AG04449 (cell line): ENCODE measurements at places on chromosomes 6 and 20.

DNA sequence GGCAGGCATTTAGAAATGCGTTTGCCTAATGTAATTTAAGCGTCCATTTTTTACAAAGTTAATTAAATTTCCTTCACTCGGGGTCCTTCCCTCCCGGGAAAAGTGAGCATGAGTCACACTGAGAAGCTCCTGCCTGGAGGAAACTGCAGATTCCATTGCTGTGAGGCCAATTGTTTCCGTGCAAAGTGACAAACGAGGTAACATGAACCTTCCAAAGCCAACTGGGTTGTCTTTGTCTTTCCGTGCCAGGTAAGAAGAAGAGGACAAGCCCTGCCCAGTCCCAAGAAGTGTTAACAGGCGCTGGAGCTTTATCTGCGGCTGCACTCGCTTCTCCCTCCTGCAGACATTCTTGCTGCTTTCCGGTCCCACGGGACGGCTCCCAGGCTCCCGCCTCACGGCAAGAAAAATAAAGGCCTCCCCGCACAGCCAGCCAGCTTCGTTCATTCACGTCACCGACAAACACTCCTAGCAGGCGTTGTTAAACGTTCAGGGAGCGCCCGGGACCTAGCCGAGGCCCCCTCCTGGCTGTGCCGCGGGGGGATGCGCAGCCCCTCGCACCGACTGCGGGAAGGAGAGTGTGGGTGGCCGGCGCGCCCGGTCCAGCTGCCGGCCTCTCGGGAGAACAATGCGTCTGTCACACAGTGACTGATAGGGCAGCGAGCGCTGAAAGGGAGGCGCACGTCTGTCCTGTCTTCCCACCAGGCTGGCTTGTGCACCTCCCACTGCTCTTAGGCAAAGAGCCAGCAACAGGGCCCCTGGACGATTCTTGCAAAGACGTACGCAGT, 61.5 kb upstream of the HDDC2 start:
- no peak for DNase-seq

DNA sequence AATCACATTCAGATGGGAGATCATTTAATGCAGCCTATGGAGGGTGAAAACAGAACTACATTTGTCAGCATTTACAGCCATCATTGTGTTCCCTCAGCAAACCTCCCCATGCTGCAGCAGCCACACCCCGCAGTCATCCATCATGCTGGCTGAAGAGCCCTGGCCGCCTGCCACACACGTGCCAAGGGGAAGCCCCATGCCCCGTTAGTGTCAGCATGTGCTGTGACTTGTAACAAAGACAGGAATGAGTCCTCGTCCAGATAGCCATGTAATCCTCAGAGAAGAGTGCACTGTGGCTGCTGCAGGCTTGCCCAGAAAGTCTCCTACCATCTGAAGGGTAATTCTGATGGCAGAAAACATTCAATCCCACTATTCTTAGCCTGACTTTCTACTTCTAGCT, 1097.8 kb downstream of the KIF16B start:
- DNase-seq = no peak

GRCh38 chr20:48837014-48837413, 9.2 kb upstream of the PREX1 start:
- no peak for DNase-seq

DNA sequence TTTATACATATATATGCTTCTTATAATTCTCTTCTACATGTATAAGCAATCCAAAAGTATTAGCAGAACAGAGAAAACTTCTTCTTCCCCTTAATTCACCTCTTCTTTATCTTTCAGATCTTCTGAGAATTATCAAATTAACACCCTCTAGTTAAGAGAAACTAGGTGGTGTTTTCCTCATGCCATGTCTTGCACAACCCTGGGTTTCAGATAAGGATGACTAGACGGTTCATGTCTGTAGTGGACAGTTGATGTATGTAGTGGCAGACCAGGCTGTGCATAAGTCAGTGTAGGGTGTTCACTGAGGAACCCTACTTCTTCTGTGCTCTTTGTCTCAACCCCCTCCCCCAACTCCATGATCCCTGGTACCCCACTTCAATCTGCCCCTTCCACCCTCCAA, 187.3 kb downstream of the SAMD5 start:
- no peak for DNase-seq

- no peak for DNase-seq
Observed at GRCh38 chr6:116192786-116193185, 61.1 kb downstream of the TSPYL4 start.

GRCh38 chr6:145736661-145737144, 1.4 kb upstream of the EPM2A start:
- DNase-seq = no peak

DNA sequence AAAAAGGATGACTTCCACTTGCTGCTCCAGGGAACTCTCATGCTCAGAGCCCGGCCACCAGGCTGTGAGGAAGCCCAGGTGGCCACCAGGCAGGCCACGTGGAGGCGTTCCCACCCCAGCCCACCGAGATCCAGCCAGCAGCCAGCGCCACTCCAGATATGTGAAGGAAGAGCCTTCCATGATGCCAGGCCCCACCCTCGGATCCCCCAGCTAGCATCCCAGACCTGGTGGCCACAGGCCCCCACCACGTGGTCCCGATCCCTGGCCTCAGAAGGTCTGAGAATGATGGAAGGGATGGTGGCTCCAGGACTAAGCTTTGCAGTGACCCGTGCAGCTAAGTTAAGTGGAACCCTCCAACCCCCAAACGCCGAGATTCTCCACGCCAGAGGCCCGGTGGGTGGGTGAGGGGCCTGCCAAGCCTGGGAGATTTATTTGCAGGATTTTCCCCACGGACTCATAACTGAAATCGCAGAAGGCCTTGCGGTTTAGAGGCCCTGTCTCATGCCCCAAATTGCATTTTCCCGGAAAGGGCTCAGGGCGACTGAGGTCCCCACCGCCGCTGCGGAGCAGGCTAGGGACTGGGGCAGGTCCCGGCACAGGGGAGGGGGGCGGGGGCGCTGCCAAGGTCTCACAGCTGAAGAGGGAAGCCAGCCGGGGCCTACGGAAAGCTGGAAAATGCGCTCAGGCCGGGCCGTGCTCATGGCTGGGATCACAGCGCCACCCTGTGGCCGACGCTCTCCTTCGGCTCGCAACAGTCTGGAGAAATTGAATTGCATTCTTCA, 31.1 kb upstream of the CST7 start:
- DNase-seq = peak; percentile 9

DNA sequence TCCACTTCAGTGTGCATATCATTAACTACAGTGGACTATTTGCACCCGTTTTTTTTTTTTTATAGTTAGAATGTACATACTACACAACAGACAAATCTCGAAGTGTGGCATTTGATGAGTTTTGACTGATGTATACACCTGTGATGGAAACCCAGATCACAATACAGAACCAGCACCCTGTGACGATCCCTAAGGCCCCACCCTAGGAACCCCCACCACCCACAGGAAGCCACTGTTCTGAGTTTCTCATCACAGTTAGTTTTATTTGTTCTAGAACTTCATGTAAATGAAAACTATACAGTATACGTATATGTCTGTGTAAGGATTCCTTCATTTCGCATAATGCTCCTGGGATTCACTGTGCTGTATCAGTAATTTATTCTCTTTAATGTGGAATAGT, 102.8 kb downstream of the IRF4 start:
- DNase-seq = no peak

DNA sequence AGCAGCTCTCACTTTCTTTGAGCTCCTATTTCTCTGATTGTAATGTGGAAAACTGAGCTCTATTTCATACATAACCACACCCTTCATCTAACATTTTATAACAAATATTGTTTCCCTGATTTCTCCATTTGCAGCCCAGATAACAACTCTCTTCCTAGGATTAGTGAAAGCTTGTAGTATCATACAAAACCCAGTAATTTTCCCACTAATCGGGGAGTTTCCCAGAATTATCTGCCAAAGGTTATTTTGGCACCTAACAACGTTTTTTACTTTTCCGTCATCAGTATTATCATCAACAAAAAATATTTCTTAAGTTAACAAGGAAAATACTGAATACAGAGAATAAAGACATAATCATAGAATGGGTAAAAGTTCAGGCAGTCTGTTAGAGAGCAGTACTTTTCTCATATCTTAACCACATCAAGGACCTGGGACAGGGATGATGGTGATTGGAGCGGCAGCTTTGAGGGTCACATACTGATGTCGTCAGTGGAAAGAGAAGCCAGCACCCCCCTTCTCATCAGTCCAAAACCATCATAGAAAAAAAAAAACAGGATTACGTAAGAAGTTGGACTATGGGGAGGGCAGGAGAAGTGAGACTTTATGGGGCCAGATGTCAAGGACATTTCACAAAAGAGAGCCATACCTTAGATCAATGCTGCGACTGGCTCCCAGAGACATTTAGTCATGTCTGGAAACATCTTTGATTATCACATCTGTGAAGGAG, 166.1 kb upstream of the TNFAIP3 start:
- no peak for DNase-seq

DNA sequence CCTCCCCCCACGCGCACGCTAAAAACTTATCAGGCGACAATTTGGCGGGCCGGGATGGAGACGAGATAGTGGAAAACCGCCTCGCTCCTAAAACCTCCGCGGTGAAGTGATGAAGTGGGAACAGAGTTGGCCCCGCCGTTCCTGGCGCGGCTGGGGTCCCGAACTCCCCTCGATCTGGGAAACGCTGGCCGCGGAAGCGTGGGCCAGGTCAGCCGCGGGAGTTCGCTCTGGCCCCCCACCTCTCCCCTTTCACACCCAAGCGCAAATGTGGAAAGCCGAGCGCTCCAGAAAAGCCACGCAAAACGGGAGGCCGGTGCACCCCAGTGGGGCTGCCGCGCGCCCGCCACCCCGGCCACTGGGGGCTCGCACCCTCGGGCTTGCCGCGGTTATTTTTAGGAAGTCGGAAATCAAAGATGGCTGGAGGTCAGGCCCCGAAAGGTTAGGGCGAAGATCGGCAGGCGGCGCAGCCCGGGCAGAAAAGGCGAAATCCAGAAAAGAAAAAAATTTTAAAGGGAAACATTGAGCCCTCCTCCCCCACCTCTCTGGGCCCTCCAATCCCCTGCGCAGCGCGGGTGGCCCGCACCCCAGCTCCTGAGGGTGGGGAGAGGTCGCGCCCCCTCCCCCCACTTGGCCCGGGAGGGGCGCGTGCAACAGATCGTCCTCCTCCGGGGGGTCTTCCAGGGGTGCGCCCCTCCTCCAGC, 1.0 kb downstream of the SALL4 start:
- no peak for DNase-seq

- DNase-seq = peak; percentile 5
Observed at GRCh38 chr6:11460837-11461661, 76.5 kb upstream of the TMEM170B start.

GRCh38 chr6:16582446-16583143, 178.7 kb downstream of the ATXN1 start:
- no peak for DNase-seq

- DNase-seq = peak; percentile 65
Observed at GRCh38 chr6:41936073-41936837, 5.4 kb downstream of the CCND3 start.

DNA sequence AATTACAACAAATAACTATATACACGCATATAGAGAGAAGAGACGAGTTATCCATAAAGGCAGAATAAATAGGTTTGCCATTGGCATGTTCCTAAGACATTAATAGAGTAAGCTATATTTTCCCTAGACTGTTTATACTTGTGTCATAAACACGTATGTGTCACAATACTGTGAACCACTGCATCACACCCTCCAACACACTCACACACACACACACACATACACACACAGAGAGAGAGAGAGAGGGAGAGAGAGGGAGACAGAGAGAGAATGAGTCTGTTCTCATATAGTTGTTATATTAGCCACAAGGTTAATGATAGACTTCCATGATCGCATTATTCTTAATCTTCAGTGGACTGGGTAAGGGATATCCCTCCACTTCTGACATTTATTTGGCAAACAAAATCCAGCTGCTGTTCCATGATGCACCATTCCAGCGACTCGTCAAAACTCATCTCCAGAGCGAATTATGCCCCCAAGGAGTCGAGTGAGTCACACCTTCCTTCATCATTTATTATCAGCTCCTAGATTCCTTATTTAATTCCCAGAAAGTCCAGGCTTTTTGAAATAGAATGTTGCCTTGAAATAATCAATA, 82.8 kb upstream of the HIVEP1 start:
- no peak for DNase-seq

DNA sequence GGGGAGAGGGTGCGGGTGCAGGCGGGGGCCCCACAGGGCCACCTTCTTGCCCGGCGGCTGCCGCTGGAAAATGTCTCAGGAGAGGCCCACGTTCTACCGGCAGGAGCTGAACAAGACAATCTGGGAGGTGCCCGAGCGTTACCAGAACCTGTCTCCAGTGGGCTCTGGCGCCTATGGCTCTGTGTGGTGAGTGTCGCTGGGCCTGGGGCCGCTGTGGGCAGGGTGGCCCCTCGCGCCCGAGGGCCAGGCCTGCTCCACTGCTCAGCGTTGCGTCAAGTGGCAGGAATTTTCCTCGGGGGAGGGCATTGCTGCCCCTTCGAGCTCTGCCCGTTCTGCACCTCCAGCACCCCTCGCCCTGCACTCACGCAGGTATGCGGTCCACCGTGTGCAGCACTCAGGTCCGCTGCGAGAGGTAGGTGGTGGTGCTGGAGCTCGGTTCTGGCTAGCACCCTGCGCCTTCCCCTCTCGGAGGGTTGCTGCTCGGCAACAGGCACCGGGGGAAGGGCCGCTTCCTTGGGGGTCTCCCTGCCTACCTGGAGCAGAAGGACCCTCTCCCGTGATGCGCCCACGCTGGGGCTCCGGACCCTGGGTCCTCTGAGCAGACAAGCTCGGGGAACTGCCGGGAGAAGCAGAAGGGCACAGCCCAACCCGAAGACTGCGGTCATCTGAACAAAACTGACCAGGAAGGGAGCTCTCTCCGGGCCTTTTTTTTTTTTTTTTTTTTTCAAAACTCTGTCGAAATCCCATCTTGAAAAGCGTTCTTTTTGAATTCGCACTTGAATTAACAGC, 674 bp downstream of the MAPK14 start:
- DNase-seq = no peak

GRCh38 chr6:33908025-33908424, 104.2 kb upstream of the MLN start:
- DNase-seq = no peak

- no peak for DNase-seq
Observed at GRCh38 chr6:25175196-25175595, 104.0 kb upstream of the CARMIL1 start.

DNA sequence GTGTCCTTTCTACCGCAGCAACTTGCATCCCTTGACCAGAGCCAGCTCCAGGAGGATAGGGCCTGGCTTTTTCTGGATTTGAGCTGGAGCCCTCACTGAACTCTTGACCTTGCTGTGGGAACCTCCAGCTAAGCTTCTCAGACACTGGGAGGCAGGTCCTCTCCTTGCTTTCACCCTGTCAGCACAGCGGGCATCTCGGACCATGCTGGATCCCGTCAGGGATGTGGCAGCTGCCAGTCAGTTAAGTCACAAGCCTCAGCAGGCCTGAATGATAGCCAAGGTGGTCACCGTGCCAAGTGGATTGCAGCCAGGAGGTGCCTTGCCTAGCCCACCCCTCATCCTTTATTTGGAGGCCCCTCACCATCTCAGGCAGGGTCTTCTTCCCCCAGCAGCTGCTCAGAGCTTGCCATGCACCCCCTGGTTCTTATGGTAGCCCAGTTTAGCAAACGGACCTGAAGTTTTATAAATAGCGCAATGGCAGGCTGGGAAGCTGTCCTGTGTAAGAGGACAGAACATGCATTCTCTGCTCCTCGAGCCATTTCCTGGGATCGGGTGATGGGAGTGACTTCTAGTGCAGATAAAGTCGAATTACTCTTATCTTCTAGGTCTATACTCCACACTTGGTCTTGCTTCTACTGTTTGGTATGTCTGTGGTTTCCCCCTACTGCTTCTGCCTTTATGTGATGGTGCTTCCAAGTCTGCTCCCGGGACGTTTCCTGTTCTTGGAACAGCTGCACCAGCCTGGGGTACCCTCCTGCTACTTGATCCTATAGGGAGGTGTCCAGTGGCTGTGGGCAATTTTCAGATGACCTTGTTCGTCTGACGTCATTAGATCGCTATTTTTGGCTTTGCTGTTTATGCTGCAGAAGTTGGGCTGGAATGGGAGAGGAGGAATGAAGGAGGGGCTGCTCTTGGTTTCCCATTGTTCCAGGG, 7.1 kb upstream of the MYLK2 start:
- DNase-seq = no peak
